Activated CD4-positive, alpha-beta T cell treated with anti-CD3 and anti-CD28 coated beads for 36 hours (primary cell): ENCODE measurements at places on chromosomes 16 and 17. TPM values are rescaled to one million over a fixed set of nuclear protein-coding genes. Genes with fewer than 3 reads are reported as not detected.

CCL5 gene
- total RNA-seq: 50.4 TPM

DNA sequence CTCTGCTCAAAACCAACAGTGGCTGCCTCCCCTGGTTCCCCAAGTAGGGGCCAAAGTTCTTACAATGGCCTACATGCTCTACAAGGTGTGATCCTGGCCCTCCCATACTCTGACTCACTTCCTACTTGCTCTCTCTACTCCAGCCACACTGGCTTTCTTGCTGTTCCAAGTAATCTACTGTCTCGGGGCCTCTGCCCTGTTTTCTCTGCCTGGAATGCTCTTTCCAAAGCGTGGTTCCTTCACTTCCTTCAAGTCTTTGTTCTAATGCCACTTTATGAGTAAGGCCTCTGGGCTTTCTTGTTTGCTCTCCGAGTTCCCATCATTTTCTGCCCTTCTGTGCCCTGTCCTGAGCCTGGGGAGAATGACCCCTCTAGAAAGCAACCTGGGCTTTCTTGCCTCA, 4.1 kb upstream of the CDH3 start:
- no peaks in the 10 kb centered on the region for H3K36me3 ChIP-seq
- peaks cover 15% of the 10 kb centered on the region for H3K4me1 ChIP-seq
- H3K4me3 ChIP-seq: no peak overlapping the region
- no peak overlapping the region for H3K27ac ChIP-seq

GRCh38 chr16:71693164-71693563, 31.3 kb downstream of the PHLPP2 start:
- peaks cover 3% of the 10 kb centered on the region for H3K4me1 ChIP-seq
- peaks cover 1% of the 10 kb centered on the region for H3K36me3 ChIP-seq
- DNase-seq: no peak
- no peaks in the 10 kb centered on the region for H3K27me3 ChIP-seq
- no peak overlapping the region for H3K27ac ChIP-seq

DNA sequence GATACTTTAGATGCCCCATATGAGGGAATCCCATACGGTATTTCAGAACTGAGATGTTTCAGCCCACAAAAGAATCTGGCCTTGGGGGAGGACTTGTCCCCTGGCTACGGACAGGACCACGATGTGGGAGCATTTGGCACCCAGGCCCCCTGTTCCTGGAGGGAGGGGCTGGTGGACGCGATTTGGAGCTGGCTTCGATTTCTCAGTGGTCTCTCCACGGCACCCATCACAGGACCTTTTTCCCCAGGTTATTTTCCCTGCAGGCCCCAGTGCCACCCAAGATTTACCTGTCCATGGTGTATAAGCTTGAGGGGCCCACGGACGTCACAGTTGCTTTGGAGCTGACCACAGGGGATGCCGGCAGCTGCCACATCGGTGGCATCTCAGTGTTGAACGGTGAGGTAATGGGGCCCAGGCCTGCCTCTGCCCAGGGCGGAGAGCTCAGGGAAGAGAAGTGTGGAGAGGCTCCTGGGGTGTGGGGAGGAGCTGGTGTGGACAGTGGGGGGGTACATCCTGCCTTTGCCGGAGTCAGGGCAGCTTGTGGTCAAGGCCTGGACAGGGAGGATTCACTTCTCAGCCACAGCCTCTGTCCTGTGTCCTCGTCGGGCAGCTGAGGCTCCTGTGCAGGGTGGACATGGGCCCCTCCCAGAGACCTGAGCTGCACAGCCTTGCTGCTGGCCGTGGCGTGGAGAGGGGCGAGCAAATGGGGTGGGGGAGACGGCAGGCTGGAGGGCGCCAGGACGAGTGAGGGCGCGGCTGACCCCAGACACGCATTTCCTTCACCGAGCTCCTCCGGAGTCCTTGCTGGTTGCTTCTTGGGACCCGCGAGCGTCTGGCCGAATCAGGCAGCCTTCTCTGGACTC, 9.9 kb downstream of the ENGASE start:
- peaks cover 12% of the 10 kb centered on the region for H3K36me3 ChIP-seq
- H3K4me1 ChIP-seq: no peaks in the 10 kb centered on the region
- H3K27ac ChIP-seq: no peak overlapping the region
- H3K27me3 ChIP-seq: no peaks in the 10 kb centered on the region

- H3K4me3 ChIP-seq: no peak overlapping the region
- H3K27me3 ChIP-seq: peaks cover 48% of the 10 kb centered on the region
- no peaks in the 10 kb centered on the region for H3K36me3 ChIP-seq
- no peak overlapping the region for H3K27ac ChIP-seq
- no peak for DNase-seq
Measured at GRCh38 chr17:9009737-9010136, 11.6 kb upstream of the NTN1 start.
